ENCODE measurements at places on chromosomes 11 and 22.

DNA sequence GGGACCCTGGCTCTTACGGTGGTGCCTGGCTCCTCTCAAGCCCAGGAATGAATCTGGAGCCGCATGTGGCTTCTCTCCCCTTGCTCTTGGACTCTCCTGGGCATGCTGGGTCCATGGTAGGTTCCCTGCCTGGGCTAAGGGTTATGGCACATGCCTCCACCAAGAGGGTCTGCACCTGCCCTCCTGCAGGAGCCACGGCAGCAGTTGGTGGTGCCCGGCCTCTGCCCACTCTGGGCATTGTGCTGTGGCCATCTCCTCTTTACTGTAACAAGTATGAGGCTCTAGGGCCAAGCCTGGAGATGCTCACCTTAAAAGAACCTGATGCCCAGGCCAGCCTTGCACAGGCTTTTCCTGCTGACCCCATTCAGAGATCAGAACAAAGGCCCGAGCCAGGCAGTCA, 104.0 kb upstream of the PITPNB start:
- no peak for DNase-seq

DNA sequence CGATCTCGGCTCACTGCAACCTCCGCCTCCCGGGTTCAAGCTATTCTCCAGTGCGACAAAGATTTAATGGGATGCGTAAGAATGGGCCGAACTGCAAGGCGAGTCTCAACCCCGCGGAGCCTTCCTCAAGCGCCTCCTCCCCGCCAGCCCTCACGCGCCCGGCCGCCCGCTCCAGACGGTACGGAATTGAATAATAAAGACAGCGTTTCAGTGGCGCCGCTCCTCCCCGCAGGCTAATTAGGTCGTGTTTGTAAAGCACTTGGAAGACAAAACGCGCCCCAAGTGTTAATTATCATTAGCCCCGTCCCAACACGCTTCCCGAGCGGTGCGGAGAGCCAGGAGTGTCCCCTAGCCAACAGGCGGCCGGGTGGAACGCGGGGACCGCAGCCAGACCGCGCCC, 192.0 kb downstream of the BUD13 start:
- no peak for DNase-seq

- DNase-seq: no peak
Observed at GRCh38 chr11:126791446-126791845, 209.1 kb downstream of the KIRREL3 start.

- no peak for DNase-seq
Observed at GRCh38 chr11:114208377-114208776, 87.8 kb upstream of the NNMT start.

Data from forelimb muscle (tissue), 1 donor.